ENCODE measurements at places on chromosomes 4 and X.

DNA sequence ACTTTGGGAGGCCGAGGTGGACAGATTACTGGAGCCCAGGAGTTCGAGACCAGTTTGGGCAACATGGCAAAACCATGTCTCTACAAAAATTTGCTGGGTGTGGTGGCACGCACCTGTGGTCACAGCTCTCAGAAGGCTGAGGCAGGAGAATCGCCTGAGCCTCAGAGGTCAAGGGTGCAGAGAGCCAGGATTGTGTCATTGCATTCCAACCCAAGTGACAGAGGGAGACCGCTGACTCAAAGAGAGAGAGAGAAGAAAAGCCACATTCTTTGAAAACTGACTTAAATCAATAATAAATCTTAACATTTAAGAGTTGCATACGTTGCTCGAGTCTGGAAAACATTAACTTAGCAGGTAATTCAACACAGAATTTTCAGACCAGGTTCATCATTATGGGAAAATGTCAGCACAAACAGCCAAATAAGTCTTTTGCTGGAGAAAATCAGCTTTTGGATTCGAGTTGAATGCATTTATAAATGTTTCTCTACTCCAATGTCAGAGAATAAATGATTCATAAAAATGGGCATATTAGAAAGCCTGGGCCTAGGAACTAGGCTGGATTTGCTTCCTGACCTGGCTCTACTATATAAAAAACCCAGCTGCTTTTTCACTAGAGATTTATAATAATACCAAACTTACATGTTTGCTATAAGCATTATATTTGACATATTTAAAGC, 68.3 kb upstream of the RBPJ start:
- DNase-seq = no peak

DNA sequence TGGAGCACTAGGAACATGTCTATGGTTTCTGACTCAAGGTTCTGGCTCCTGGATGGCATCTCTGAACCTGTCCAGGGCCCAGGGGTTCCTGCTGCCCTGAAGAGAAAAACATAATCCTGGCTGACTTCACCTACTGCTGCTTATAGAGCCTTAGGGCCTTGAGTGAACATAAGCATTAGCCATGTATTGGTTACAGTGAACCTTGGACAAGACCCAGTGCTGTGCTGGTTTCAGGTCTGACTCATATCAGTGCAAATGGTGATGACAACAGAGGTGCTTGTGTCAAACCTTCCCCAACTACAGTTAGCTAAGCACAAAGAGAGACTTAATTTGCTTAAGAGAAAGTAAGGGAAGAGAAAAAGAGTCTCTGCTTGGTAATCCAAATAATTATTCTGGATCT, 1047.2 kb downstream of the GLUD2 start:
- DNase-seq = peak; percentile 20

DNA sequence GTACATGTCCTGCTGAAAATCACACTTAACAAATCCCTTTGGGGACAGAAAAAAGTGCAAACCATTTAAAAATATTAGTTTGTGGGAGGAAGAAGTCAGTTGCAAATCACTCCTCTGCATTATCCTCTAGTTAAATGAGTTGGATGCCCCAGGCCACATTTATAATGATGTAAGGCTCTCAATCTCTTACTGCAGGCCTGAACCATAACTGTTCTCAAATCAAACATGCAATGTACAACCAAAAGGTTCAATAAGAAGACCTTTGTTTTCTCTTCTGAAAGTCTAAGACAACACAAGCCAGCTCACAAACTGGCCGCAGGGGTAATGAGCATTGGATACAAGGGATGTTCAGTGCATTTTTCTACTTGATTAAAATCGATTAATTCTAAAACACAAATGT, 39.7 kb downstream of the IGFBP7 start:
- DNase-seq = no peak

GRCh38 chr4:94583914-94584641, 132.3 kb downstream of the PDLIM5 start:
- DNase-seq = no peak

- DNase-seq = no peak
Measured at GRCh38 chrX:115906881-115907280, 263.7 kb upstream of the AGTR2 start.

GRCh38 chr4:189765736-189766135, 174.9 kb upstream of the FRG1 start:
- no peak for DNase-seq

- DNase-seq = no peak
Measured at GRCh38 chrX:9593756-9594155, 128.9 kb downstream of the TBL1X start.

GRCh38 chr4:101025755-101026154, 321.6 kb downstream of the PPP3CA start:
- DNase-seq = no peak

DNA sequence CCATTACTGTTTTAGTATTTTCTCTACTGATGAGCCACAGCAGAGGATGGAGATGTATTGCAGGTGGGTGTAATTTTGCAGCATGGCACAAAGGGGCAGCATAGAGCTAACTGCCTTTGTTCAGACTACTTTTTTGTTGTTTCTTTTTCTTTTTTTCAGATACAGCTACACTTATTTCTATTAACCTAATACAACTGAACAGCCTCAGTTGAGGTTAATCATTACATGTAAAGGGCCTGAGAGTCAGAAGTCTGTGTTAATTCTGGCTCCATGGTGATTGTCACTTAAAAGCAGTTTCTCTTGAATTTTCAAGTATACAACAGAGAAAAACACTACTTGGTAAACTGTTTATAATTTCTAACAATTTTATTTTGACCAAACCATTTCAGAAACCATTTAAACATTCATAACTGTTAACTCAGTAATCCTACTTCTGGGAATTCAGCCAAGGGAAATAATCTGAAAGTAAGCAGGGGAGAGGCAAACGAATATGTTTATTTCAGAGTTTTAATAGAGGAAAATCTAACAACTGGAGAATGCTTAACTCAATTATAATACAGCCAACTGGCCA, 13.9 kb upstream of the PPEF2 start:
- no peak for DNase-seq

- DNase-seq = peak; percentile 79
Measured at GRCh38 chrX:115337491-115338144, 48.1 kb downstream of the LUZP4 start.

All from fibroblast of skin of left quadriceps (primary cell).